ELR (cell line): ENCODE measurements at places on chromosomes 16 and 17.

DNA sequence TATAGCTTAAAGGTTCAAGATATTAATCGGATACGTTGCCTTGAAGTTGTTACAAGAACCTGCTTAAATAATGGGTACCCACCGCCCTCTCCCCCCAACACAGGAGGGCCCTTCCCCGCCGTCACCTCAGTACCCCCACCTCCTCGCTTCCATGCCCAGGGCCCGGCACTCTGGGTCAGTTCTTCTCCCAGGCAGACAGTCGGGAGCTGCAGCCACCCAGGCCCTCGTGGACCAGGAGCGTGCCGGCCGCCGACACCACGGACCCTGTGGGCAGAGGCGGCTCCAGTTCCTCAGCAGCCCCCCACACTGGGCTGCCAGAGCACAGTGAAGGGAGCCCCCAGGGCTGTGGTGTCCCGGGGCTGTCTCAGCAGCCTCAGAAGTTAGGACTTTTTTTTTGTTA lies 80.9 kb upstream of the ZNF750 start:
- no peak for DNase-seq

GRCh38 chr17:77569846-77570564 lies 388.5 kb upstream of the TNRC6C start:
- no peak for DNase-seq

DNA sequence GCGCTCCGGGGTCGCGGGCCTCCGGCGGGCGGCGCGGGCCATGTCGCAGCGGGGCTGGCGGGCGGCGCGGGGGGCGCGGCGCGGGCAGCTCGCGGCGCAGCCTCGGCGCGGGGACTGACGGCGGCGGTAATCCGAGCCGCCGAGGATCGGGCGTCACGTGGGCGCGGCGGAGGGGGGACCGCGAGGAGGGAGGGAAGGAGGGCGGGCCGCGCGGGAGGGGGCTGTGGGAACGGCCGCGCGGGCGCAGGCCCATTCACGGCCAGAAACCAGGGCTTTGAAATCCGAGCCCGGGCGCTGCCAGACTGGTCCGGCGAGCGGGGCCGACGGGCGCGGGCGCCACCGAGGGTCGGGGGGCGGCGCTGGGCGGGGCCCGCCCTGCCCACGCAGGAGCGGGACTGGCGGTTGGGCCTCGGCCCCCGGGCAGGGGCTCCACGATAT lies at the start of gene MTSS2:
Gene MTSS2, minus strand, starts transcription at position 116 of the 438 bp plus-strand sequence. CDS start 262 bp downstream, outside the sequence.
- peak; percentile 88 for DNase-seq

GRCh38 chr17:2108170-2108569 lies 53.3 kb downstream of the HIC1 start:
- DNase-seq = no peak

DNA sequence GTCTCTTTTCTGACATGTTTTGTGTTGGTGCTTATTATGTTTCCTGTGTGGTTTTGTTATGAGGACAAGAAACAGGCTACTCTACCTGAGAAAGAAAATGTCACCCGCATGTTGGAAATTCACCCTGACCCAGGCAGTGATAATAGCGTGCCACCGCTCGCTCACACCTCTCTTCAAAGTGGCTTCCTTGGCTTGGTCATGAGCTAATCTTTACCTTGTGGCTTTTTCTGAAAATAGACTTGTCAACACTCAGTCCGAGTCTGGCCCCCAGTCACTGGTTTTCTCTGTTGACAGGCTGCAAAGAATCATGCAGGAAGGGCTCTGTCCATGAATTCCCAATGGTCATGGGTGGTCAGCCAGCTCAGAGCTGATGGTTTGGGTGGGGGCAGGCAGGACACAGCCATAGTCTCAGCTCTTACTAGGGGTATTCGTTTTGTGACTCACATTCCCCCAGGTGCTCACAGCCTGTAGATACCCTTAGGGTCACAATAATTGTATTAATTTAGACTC lies 121.3 kb upstream of the CACNG5 start:
- DNase-seq = no peak

DNA sequence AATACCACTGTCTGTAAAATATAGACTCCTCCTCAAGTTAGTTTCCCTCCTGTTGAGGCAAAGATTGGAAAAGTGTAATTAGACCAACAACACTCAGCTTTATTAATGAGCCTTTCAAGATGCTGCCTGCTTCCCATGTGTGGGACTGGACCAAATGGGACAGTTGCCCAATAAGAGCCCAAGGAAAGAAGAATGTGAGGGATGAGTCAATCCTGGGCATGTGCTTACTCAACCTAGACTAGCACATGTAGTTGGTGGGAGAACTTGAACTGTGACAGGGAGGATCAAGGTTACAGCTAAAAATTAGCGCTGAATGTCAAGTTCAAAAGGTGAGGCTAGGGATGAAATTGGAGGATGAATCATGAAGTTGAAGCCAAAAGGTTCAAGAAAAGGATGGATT lies 435.5 kb downstream of the CA10 start:
- DNase-seq = no peak

DNA sequence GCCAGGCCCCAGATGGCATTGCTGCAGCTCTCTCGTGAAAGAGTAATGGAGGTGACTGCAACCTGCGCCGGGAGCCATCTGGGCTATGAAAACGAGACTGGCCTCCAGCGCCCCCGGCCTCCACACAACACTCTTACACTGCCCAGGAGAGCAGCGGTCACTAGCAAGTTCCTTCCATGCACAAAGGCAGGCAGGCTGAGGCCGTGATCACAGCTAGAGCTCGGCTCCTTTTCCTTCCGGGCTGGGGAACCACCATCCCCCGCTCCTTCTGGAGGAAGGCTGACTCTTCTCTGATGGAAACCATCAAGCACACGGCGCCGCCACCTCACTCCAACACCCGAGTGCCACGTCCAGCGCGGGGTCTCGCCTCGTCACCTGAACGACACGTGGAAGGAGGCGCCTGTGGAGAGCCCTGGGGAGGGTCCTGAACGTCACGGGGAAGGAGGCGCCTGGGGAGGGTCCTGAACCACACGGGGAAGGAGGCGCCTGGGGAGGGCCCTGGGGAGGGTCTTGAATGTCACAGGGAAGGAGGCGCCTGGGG lies 61.9 kb downstream of the KLHDC4 start:
- DNase-seq = no peak

DNA sequence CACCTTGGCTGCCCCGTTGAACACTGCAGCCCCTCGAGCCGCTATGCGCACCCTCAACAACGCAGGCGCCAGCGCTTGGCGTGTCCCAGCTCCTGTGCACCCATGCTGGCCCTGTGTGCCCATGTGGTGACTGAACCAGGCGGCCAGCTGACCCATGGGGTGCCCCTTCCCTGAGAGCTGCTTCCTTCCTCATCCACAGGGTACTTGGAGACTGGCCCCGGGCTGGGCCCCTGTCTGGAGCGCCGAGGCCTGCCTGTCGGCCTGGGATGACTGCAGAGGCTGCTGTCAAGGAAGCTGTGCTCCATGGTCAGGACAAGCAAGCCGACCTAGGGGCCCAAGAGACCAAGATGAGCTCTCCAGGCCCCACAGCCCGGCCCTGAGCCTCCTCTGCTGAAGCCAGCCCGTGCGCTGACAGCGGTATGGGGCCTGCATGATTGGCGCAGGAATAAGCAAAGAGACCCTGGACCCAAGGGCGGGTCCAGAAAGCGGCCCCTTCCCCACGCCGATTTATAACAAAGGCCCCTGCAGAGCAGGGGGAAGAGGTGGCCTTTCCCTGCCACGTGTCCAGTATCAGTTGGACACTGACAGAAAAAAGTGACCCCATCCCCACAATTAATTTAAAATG lies 21.6 kb upstream of the BAHCC1 start:
- no peak for DNase-seq

DNA sequence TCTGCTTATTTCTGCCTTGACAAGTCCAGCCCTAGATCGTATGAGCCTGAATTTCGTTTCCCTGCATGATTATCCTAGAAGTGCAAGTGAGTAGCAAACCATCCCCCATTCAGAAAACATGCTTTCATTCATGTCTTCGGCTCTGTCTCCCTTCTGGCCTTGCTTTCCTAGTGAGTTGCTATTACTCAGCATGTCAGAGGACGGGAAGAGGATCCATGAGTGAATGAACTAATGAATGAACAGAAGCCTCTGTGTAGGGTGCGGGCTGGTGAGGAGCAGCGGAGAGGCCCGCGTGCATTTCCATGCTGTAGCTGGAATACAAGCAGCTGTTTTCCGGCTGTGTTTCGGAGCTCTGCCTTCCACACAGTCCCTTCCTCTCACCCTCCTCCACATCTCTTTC lies 155.7 kb upstream of the NOL11 start:
- no peak for DNase-seq

- no peak for DNase-seq
Measured at GRCh38 chr16:58960484-58960883, 226.4 kb upstream of the GOT2 start.

- DNase-seq = no peak
Measured at GRCh38 chr16:11674001-11674817, 6.0 kb downstream of the SNN start.

GRCh38 chr16:19147627-19148026 lies 20.4 kb upstream of the SYT17 start:
- DNase-seq = no peak

DNA sequence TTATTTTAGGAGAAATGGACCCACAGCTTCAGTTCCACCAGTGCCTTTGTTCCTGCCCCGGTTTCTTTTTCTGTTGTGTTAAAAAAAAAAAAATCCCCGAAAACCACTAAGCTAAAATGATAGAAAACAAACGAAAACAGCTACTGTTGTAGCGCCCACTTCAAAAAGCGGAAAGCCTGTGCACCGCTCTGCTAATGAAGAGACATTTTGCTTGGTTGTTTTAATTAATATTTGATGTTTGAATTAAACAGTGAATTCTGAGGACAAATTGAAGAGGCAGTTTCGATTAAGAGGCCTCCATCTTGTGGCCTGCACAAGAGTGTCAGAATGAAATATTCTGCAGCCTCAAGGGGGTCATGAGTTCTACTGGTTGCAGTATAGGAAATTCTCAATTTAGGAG lies 186.7 kb downstream of the RPTOR start:
- DNase-seq = no peak

- no peak for DNase-seq
Measured at GRCh38 chr17:4599505-4600281, 15.4 kb downstream of the SMTNL2 start.

- DNase-seq = no peak
Measured at GRCh38 chr17:2721603-2722002, 10.0 kb upstream of the CLUH start.

- no peak for DNase-seq
Measured at GRCh38 chr17:11330006-11330405, 89.0 kb downstream of the SHISA6 start.

GRCh38 chr16:85332175-85332574 lies 219.9 kb upstream of the CIBAR2 start:
- no peak for DNase-seq

DNA sequence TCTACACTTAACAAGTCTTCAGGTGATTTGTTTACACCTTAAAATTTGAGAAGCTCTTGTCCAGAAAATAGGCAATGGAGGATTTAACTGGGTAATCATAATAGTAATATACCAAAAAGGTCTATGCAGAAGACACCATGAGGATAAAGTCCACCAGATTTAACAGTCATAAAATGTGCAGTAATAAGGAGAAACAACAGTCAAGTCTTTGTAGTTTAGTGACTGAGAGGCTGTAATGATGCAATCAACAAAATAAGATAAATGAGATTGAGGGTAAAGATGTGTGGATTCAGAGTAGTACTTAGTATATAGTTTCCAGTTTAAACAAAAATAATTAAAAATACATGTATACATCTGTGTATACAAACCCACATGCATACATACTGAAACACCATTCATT lies 91.2 kb downstream of the STXBP4 start:
- DNase-seq = no peak

- DNase-seq = no peak
Measured at GRCh38 chr17:28938552-28938951, 12.8 kb downstream of the PHF12 start.

DNA sequence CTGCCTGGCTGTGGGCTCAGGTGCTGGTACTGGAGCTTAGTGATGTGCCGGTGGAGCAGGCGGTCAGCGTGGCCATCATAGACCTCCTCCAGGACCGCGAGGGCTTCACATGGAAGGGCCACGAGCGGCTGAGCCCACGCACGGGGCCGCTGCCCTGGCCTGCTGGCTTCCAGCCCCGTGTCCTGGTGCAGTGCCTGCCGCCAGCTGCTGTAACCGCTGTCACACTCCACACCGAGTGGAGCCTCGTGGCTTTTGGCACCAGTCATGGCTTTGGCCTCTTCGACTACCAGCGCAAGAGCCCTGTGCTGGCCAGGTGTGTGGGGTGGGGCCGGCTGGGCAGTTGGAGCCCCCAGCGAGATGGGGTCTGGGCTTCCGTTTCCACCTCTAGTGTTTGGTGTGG lies 12.0 kb downstream of the LLGL1 start:
- no peak for DNase-seq

- DNase-seq = no peak
Measured at GRCh38 chr16:2085669-2086068, 37.9 kb downstream of the TSC2 start.

DNA sequence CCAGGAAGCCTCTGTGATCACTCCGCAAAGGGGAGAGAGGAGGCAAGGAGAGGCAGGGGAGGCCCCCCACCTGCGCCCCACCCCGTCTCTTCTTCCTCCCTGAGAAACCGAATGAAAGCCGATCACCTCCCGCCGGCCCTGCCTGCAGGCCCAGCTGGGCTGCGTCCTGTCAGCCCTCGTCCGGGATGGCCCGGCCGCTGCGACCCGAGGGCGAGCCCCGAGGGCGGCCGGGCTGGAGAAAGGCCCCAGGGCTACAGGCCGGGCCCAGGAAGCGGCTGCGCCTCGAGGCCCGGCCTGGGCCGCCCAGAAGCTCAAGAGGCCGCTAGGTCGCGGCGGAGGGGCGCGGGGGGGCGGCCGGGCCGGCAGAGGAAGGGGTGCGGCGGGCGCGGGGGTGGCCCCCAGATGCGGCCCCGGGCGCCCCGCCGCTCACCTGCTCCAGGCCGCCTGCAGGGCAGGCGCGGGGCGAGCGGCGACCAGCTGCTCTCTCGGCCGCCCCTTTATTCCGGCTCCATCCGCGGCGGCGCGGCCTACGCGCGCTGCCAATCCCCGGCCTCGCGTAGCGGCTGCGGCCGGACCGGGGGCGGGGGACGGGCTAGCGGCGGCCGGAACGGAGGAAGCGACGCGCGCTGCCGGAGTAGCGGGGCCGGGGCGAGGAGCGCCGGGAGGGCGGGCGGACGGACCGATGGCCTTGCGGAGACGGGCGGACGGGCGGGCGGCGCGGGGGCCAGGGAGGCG lies at the start of gene ZNF319:
Gene ZNF319, minus strand, starts transcription at position 702 of the 735 bp plus-strand sequence. CDS start 2,407 bp downstream, outside the sequence.
- peak; percentile 45 for DNase-seq

GRCh38 chr17:73514146-73514863 lies 129.9 kb downstream of the SDK2 start:
- DNase-seq = no peak

DNA sequence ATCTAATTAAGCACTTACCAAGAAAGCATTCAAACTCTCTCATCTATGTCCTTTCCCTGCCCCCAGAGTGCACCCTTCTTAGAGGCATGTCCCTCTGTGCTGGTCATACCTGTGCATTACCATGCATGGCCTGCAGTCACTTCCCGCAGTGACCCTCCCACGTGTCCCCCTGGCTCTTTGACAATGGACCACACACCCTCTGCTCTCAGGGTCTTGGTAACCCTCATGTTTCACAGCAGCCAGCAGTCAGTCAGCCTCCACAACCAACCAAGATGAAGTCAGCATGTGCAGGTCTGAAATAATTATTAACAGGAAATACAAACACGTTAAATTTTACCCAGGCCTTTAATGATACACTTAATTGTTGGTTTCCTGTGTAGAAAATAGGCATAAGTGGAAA lies 10.1 kb downstream of the KRT33A start:
- no peak for DNase-seq
